ENCODE measurements at places on chromosomes 2 and 18.

DNA sequence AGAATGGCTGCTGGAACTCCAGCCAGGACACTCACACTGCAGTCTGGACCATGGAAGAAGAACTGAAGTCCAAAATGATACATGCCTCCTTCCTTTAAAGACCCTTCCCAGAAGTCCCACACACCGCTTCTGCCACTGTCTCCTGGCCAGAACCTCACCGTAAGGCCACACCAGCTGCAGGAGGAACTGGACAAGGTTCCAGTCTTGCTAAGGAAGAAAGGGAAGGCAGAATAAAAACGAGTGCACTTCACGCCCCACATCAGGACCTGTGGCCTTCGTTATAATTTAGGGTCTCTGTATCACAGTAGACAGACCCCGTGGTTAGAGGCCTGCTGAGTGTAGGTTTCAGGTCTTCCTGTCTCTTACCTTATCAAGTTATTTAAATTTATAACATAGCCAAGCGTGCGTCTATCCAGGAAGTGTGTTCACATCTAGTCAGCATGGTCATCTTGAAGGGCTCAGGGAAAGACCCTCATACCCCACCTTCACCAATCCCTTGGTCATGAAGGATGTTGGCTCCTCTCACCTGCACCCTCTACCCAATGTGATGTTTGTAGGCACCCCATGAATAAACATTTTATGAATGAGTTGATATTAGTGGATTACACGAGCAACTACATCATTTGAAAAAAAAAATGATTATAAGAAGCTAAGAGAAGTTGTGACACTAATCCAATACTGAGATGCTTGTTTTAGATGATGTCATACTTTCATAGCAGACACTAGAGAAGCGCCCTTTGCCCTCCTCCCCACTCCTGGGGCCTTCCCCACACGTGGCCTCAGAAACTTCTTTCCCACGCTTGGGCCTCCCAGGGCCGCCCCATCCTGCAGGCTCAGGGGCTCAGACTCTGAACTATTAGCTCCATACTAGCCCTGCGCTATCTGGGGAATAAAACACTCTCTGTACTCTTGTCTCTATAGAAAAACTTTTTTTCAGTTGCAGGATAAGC, 157.6 kb downstream of the FAM210A start:
- peak; percentile 65 for DNase-seq

GRCh38 chr2:189466656-189467055, 25.4 kb downstream of the WDR75 start:
- DNase-seq, result no peak

- DNase-seq, result no peak
These were observed 35.1 kb downstream of the VPS54 start for GRCh38 chr2:63983986-63984605.

DNA sequence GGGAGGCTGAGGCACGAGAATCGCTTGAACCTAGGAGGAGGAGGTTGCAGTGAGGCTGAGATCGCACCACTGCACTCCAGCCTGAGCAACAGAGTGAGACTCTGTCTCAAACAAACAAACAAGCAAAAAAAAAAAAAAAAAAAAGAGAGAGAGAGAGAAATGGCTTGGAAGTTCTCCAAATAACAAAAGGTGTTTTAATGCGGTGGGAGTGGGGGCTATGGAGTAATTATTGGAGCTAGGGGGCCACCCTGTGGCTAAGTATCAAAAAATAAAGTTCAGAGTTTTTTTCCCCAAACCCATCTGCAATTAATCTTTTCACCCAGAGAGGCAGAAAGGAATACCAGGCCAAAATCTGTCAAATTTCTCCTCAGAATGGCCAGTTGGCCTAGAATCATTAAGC, 23.0 kb upstream of the CEP68 start:
- DNase-seq, result no peak

- DNase-seq, result no peak
These were observed 143.5 kb downstream of the ZEB2 start for GRCh38 chr2:144376460-144376859.

DNA sequence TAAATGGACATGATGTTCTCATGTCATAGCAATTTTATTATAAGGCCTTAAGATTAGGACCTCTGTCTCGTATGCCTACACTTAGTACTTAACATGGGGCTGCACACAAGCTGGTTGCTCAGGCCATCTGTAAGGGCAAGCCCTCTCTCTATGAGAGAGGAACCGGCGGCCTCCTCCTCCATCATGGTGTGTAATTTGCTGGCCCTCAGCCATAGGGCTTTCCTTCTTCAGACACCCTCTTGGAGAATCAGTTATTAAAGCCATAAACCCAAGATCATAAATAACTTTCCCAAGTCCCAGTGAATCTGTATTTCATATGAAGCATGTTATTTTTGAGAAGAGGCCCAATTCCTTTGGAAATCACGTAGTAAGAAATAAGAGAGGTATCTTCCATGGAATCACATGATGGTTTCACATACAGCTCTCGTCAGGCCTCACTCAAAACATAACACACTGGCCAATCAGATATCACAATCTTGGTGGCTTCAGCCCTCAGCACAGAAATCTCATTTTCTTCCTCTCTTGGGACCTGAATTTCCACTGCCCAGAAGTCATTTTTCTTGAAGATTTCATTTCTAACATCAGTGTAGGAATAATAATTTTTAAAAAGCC, 92.6 kb downstream of the RDH14 start:
- DNase-seq, result no peak

- DNase-seq, result no peak
These were observed 269.0 kb downstream of the TCF4 start for GRCh38 chr18:55318951-55319441.

DNA sequence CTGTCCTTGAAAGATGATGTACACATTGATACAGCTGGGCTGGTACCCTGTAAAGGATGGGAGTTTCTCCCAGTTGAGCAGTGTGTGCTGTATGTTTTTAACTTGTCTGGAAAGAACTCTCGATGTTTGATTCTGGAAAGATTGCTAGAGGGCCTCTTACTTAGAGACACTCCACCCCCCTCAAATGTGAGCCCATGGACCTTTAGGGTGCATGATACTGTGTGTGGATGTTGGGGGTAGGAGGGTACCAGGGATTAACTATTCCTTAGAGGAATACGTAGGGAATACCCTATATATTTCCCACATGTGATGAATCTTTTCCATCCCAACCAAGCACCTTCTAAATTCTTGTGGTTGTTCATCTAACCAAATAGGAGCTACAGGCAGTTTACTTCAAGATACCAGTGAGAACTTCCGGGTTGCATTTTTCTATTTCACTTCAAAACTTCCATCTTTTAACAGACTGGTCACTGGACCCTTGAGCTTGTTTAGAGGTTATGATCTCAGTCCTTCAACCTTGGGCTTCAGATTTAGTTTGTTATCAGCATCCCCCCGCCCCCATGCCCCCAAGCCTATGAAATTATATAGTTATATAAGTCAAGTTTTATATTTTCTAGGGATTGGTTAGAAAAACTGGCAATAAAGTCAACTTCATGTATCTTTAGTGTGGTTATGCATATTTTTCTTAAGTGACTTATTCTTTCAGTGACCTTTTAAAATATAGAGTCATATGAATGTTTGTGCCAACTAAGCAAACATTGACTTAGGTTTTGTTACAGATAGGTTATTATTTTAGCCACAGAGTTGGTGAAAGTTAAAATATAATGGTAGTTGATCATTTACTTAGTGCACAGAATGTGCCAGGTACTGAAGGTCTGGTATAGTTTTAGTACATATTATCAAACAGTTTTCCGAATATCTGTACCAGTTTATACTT, 18.2 kb downstream of the AFTPH start:
- no peak for DNase-seq

- DNase-seq, result no peak
These were observed 16.8 kb downstream of the SERPINB10 start for GRCh38 chr18:63924551-63924950.

DNA sequence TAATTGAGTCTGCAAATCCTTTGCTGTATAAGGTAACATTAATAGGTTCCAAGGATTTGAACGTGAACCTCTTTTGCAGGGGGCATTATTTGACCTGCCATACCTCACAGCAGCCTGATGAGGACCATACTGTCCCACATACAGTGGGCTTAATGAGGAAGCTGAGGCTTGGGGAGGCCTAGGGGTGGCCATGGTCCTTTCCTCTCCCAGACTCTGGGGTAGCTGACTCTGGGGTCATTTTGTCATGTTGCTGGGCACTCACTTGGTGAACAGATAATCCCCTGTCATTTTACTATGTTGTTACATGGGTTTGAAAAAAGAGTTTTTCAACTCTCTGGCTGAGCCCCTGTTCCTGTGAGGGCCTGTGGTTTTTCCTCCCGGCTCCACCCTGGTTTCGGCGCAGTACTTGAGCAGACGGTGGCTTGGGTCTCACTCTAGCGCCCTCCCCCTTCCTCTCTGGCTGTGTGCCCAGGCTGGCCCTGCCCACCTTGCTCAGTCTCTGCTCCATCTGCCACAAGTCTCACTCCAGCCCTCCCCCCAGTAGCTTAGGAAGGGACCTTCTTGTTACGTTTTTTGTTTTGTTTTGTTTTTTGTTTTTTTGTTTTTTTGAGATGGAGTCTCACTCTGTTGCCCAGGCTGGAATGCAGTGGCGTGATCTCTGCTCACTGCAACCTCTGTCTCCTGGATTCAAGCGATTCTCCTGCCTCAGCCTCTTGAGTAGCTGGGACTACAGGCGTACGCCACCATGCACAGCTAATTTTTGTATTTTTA, 21.0 kb downstream of the INPP4A start:
- peak; percentile 50 for DNase-seq

DNA sequence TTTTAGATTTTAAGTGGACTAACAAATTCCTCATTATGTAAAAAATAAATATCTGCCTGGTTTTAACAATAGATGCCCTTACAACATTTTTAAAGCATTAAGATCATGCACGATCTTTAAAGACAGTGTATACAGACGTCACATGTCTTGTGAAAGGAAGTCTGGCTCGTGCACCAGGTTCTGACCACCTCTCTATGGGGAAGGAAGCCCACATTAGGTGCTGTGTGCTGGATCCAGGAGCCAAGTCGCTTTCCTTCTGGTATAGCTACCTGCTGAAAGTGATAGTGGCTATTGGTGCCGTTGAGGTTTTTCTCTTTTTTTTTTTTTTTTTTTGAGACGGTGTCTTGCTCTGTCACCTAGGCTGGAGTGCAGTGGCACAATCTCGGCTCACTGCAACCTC, 116.5 kb downstream of the NCK2 start:
- DNase-seq, result no peak

DNA sequence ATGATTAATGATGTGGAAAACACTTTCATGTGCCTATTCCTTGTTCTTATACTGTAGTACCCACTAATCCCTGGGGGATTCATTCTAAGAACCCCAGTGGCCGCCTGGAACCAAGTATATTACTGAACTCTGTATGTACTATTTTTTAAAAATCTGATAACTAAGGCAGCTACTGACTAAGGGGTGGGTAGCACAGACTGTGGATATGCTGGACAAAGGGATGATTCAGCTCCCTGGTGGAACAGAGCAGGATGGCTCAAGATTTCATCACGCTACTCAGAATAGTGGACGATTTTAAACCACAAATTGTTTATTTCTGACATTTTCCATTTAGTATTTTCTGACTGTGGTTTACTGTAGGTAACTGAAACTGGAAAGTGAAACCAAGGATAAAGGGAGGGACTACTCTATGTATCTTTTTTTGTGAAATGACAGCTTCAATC, 41.8 kb upstream of the CDC42EP3 start:
- no peak for DNase-seq

DNA sequence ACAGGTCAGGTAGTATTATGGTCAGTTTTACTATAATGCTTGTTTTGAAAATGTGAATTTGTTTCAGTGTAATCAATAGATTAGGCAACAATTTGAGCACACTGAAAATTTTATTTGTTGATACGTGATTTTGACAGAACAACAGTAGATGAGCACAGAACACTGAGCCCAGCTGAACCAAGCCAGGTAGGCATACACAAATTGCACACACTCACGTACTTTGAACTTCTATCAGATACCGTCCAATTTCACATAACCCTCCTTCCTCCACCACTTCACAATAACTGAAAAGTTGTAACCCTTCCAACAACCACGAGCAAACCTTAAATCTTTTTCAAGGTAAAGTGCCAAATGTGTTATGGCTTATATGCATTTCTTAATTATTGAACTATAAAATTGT, 229.5 kb upstream of the TMEFF2 start:
- DNase-seq, result no peak

- DNase-seq, result no peak
These were observed 28.0 kb downstream of the DIPK1C start for GRCh38 chr18:74429096-74429495.

DNA sequence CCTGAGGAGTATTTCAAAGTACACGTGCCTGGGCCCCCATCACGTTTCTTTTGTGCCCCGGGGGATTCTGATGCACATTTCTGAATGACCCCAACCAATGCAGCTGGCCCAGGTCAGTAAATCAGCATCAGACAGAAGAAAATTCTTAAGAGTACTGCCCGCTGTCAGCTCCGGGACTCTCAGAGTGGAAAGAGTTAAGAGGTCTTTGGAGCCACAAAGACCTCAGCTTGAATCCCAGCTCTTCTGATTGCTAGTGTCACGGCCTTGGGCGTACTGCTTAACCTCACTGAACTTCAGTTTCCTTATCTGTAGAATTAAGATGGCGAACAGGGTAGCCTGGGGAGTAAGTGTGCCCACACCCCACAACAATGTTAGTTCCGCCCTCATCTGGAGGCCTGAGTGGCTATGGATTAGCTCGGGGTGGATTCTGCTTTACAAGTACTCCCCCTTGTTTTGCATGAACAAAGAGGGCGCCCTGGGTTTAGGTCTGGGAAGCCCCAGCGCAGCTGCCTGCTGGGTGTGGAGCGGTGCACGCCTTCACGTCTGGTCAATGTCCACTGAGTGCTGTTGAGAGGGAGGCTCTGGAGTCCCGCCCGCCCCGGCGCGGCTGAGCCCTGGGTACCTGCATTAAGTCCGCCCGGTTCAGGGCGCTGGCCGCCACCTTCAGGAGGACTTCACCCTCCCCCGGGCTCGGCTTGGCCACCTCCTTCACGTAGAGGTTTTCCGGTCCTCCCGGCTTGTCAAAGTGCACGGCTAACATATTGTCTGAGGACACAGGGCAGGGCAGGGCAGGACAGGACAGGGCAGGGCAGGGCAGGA, 858 bp downstream of the TP53I3 start:
- DNase-seq, result peak; percentile 27

- no peak for DNase-seq
These were observed 793.5 kb upstream of the SOX11 start for GRCh38 chr2:4898706-4899105.

DNA sequence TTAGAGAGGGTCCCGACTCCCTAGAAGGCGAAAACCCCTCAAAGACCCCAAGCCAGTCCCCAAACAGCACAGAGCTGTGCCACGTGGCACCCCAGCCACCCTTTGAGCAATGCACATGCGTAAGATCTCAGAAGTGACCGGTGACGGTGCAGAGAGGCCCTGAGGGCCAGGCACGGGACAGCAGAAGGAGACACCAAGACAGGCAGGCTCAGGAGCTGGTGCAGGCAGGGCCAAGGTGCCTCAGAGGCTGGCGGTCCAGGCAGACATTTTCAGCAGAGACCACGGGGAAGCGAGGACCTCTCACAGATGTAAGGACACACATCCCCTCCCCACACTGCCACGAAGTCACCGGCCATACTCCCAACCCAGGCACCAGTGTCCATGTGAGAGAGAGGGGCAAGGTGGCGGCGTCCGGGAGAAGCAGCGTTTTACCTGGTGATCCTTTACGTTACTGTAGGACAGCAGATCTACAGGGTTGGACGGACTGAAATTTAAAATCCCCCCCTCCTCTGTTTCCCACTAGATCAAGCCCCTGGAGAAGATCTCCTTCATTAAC, 2.0 kb upstream of the RAB17 start:
- no peak for DNase-seq
